Stimulated activated CD4-positive, alpha-beta T cell treated with anti-CD3 and anti-CD28 coated beads, Interleukin-4, amount 100 ng/mL, for 1 hour (primary cell): ENCODE measurements at places on chromosomes 2 and 18.
A peak's percentile ranks its signal among the peaks of the same experiment; 100 is the strongest.

DNA sequence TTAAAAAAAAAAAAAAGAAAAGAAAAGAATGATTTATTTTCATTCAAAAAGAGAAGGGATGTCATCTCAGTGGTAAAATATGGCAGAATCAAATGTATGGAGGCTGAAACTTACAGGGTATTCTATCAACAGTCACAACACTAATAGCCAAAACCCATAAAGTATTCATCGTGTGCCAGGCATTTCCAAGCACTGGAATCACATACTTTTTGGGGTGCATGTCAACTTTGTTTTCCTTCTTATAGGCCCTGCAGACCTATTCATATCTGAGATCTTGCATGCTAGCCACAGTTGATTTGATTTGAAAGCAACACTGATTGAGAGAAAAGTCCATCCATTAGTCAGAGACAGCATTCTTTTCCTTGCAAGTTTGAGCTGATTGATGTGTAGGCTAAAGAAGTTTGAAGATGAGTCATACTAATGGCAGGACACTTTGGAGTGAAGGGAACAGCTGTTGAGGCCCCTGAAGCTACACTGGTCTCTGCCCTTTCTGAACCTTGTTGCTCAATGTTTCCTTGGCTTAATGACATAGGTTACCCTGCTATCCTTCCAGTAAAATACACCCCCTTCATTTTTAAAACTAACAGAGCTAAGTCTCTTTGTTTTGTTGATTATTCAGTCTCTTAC, 22.0 kb downstream of the KATNAL2 start:
- no peak for DNase-seq

GRCh38 chr2:9975805-9976447, 24.4 kb downstream of the GRHL1 start:
- no peak for DNase-seq

GRCh38 chr2:26363323-26363722, 16.7 kb upstream of the ADGRF3 start:
- DNase-seq = no peak

- no peak for DNase-seq
Measured at GRCh38 chr2:216838151-216838550, 21.7 kb downstream of the TNP1 start.

DNA sequence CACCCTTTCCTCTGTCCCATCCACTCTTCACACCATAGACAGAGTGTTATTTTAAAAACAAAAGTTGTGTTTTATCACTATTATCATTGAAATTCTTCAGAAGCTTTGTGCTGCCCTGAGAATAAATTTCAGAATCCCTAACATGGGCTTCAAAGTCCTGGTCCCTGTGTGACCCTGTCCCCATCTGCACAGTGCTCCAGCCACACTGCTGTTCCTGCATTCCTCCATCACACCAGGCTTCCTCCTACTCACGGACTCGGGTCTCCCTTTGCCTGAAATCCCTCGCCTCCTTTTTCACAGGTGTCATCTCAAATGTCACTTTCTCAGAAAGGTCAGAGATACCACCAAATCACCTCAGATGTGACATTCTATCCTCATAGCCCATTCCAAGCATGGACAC, 8.2 kb upstream of the DTNA start:
- DNase-seq = no peak

GRCh38 chr2:232447638-232448303, 8.2 kb upstream of the ALPI start:
- DNase-seq = no peak

GRCh38 chr2:159201360-159202063, 85.0 kb downstream of the WDSUB1 start:
- no peak for DNase-seq

DNA sequence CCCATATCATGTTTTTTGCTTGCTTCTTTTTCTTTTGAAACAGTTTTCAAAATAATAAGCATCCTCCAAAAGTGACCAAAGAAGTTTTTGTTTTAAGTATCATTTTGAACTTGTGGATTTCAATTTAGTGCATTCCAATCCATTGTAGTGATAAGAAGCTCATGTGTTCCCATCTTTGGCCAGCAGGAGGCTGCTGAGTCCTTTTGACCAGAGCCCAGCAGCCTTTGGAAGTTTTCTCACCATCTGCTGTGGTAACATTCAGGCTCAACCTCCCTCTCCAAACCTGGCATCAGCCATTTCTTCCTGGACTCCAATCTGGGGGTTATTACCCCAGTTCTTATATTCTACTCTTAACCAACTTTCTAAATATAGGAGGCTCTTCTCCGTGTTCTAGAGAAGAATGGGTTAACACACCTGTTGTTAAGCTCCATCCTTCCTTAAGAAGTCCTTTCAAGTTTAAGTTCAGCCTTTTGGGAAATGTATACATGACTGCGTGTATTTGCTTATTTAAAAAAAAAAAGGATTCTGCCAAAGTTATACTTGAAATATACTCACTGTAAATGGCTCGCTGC, 39.0 kb upstream of the MAL start:
- DNase-seq = peak; percentile 36

DNA sequence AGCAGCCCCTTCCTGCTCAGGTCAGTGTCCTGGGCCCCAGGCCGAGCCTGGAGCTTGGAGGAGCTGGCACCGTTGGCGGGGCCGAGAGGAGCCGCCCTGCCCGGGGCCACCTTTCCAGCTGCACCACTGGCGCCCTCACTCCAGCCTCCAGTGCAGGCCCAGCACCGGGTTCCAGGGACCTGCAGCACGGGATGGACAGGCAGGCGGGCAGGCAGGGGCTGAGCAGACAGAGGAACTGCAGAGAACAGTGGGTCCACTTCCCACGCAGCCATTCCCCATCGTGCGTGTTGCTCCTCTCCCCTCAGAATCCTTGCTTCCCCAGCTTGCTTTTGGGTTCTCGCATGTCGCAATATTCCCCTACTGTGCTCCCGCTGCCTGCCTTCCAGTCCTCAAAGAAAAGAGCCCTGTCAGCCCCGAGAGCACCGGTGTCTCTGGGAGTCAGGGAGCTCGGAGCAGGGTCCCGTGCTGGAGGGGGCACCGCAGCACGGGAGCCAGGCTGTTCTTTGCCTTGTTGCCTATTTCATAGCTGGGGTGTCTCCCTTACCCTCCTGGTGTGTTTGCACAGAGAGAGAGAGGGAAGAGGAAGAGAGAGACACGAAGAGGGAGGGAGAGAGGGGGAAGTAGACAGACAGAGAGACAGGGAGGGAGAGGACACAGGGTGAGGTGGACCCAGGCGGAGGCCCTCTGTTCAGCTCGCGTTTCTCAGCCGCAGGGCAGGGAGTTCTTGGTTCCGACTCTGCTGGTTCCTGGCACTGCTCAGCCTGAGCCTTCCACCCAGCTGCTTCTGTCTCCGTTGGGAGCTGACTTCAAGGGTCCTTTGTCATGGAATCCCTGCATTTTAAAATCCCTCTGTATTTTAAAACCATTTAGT, 126.0 kb downstream of the MBP start:
- no peak for DNase-seq

DNA sequence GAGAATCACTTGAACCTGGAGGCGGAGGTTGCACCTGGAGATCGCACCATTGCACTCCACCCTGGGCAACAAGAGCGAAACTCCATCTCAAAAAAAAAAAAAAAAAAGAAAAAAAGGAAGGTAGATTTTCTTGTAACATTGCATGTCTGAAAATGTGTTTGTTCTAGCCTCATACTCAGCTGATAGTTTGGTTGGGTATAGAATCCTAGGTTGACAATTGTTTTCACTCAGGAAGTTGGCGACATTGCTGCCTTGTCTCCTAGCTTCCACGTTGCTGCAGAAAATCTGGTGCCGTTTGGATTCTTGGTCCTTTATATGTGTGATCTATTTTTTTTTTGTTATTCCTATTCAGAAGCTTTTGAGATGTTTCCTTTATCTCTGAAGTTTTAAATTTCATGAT, 4.7 kb downstream of the ING5 start:
- DNase-seq = no peak

DNA sequence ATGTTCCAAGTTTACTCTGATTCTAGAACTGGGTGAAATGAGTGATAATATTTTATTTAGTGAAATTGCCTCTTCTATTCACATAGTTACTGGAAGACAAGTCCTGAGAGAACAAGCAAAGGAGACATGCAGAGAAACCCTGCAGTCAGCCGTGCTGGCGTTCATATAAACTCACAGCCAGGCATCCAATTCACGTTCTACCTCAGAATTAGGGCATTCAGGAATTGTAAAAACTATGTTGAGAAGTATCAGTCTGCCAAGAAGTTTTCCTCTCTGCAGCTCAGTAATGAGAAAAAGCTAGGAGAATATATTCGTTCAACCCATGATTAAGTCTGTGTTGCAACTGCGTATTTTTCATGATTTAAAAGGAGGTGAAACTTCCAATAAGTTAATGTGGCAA, 156.2 kb upstream of the DSEL start:
- no peak for DNase-seq

DNA sequence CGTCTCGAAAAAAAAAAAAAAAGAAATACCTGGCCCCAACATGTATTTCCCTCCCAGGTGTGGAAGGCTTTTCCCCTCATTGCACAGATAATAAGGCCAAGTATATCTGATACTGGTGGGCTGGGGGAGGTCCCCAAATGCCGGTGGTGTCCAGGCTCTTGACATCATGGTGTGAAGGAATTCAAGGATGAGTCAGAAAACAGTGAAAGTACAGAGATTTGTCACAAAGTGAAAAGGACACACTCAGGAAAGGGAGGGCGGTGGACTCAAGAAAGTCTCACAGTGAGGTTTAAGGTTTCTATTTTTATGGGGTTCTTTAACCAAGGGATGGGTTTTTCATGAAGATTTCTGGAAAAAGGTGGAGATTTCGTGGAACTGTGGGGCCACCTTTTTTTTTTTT, 37.8 kb upstream of the FZD5 start:
- no peak for DNase-seq

DNA sequence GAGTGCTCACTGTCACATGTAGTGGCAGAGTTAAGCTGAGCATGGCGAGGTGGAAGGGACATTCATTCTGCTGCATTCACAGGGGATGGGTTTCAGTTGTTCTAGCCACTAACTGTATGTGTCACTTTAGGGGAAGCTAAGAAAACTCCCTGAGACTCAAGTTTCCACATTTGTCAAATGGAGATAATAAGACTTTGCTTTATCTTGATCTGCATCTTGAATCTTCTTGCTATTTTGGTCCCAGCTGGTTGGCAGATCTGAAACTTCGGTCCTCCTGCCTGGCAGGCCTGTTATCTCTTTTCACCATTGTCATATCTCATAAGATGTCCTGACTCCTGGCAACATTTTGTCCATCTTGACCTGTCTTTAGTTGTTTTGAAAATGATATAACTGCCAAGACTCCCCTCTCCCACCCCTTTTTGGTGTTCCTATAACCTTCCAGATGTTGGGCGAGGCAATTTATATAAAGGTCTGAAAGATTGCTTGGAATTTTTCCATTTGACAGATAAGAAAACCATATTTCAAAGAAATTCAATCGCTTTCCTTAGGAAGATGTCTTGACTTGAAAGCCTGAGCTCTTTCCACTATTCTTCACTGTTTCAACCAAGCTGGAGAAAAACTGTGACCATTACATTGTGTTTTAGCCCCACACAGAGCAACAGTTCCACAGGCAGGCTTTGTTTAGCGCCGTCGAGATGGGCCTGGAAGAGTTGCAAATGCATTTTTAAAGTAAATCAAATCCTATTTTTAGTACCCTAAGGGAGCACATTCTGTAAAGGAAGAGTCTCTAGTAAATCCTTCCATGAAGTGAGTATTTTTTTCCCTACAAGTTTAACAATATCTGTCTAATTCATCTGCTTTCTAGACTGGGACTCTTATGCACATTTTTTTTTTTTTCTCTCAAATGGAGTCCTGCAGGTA, 33.4 kb downstream of the MYCN start:
- DNase-seq = no peak

GRCh38 chr18:40532046-40532445, 1423.0 kb upstream of the PIK3C3 start:
- DNase-seq = no peak

- no peak for DNase-seq
Measured at GRCh38 chr2:28650266-28650584, 101.4 kb upstream of the PPP1CB start.

GRCh38 chr2:20197192-20197591, 27.7 kb downstream of the SDC1 start:
- DNase-seq = no peak

DNA sequence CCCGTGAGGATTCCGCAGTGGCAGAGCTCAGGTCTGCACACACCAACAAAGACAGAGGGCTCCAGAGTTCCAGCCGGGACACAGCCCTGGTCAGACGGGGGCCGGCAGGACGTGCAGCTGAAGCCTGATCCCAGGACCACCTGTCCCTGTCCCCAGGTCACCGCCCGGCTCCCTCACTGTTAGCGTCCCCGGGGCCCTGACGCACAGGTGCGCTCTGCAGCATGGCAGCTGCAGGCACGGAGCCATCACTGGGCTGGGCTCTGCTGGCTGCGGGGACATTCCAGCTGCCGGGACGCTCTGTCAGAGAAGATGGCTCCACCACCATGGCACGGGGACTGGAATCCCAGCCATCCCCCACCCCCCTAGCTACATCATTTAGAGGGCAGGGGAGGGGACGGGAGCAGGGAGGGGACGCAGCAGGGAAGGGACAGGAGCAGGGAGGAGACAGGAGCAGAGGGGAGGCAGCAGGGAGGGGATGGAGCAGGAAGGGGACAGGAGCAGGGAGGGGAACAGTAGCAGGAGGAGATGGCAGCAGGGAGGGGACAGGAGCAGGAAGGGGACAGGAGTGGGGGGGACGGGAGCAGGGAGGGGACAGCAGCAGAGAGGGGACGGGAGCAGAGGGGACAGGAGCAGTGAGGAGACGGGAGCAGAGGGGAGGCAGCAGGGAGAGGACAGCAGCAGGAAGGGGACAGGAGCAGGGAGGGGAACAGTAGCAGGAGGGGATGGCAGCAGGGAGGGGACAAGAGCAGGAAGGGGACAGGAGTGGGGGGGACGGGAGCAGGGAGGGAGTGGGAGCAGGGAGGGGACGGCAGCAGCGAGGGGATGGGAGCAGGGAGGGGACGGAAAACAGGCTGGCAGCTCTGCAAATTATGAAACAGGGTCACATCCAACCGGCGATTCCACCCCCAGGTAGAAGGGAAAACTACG, 39.8 kb downstream of the SLC66A2 start:
- DNase-seq = no peak

GRCh38 chr2:231200805-231201474, 2.5 kb downstream of the ARMC9 start:
- no peak for DNase-seq

DNA sequence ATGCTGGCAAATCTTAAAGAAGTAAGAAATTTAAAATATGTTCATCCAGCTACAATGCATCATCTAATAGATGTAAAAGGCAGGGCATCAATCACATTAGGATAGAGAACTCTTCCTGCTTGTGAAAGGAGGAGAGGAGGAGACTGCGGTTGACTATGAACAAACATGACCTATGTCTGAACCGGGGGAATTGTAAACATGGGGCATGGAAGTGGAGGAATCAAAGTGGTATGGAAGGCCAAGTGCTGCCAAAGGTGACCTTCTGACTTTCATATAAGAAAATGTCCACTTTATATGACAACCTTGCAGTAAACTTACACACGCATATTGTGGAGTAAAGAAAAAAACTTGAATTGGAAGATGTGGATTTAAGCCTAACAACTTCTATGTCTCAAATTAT, 20.0 kb upstream of the SLC8A1 start:
- no peak for DNase-seq

DNA sequence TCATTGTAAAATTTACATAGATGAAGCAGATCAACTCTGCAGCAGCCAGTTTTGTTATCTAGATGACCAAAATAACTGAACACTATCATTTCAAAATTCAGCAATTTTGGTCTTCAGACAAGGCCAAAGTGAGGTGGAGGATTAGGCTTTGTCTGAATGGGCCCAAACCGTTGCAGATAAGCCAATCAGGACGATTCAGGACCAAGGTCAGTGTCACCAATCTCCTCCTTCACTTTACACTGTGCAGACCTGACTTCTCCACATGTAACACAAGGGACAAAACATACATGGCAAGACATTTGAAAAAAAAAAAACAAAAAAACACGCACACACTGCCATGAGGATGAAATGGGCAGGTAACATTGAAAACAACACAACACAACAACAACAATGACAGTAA, 211.2 kb downstream of the NAPG start:
- DNase-seq = no peak
